H54 (cell line): ENCODE measurements at places on chromosomes 13 and 19.
A peak's percentile ranks its signal among the peaks of the same experiment; 100 is the strongest.

DNA sequence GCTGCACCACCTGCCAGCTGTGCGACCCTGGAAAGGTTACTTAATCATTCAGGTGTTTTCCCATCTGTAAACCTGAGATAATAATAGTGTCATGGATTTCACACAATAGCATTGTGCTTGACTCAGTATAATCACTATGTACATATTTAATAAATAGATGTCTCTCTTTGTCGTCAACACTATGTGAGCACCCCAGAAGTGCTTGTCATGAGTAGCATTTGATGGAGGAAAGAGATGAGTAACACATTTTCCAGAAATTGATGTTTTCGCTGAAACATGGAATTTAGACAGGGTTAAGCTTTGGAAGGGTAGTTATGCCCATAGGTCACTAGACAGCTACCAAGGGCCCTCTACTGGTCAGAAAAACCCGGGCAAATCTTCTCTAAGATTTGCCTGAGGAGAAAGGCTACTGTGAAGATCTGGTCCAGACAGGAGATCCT, 9.5 kb upstream of the MBNL2 start:
- peak; percentile 20 for DNase-seq

DNA sequence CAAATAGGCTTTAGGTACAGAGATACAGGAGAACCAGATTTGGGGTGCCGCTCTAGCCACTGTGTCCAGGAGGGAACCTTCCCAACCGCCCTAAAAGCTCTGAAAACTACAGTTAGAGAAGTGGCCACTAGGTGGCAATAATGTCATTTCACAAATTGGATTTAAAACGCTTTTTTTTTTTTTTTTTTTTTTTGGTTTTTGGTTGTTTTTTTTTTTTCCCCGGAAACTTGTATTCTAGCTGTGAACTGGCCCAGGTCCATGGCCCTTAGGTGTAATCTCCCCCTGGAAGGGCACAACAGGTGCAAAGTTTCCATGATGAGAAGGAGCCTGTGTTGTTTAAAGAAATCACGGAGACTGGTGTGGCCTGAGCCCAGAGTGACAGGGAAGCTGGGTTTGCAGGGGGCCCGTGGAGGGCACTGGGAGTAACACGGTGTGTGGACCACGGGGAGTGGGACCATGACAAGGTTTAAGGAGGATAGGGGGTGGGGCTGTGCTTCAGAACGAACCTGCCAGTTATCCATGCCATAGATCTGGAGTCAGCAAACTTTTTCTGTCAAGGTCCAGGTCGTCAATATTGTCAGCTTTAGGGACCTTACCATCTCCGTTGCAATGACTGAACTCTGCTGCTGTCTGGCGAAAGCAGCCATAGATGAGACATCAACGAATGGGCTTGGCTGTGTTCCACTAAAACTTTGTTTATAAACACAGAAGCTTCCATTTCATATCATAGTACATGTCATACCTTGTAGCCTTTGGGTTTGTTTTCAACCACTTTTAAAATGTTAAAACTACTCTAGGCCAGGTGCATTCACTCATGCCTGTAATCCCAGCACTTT, 10.1 kb downstream of the OR1I1 start:
- DNase-seq = no peak

DNA sequence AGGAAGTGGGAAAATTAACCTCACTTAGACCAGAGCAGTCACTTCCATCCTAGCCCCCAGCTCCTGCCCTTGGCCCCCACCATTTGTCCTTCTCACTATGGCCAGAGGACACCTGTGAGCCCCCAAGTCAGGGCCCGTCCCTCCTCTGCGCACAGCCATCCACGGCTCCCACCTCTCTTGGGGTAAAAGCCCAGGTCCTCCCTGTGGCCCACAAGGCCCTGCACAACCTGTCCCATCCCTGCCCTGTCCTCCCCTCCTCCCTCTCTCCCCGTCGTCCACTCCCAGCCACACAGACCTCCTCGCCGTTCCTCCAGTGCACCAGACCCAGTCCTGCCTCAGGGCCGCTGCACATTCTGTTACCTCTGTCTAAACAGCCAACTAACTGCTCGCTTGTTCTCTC, 53.9 kb downstream of the SMIM24 start:
- no peak for DNase-seq

- DNase-seq = no peak
Measured at GRCh38 chr19:10525636-10526035, 8.4 kb upstream of the S1PR5 start.

DNA sequence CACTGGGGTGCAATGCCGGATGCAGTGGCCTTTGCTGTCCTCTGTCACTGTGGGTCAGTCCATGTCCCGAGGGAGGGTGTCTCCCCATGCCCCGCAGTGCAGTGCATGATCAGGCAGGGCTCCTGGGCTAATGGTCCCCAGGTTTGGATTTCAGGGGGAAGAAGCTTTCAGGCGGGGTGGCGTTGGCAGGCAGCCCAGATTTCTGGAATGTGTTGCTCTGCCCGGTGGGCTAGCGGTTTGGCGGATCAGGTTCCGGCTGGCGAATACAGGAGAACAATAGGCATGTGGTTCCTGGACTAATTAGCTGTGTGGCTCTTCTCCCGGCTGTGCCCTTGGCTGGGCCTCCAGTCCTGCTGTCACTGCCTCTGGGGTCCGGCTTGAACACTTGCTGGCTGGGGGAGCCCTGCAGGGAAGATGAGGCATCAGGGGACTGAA, 141.3 kb downstream of the FGF9 start:
- DNase-seq = no peak

DNA sequence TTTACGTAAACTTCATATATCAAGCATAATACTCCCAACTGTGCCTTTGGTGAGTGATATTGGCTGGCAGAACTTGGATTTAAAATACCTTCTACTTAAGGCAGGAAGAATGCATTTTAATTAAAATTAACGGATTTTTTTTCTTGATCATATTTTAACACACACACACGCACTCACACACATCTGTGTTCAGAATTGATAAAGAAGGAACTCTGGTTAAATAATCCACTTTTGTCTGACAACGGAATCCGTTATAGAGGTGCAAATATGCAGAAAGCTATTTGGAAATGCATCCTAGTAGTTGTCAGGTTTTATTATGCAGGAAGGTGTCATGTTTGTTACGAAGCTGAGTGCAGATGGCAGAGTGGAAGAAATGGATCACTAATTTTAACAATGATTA, 105.5 kb upstream of the ZNF536 start:
- no peak for DNase-seq

- peak; percentile 17 for DNase-seq
Measured at GRCh38 chr13:94481941-94482340, 2.5 kb upstream of the DCT start.

GRCh38 chr19:33767898-33768413, 28.7 kb upstream of the KCTD15 start:
- DNase-seq = peak; percentile 49

GRCh38 chr19:46919324-46919723, 58.5 kb downstream of the ARHGAP35 start:
- DNase-seq = no peak

DNA sequence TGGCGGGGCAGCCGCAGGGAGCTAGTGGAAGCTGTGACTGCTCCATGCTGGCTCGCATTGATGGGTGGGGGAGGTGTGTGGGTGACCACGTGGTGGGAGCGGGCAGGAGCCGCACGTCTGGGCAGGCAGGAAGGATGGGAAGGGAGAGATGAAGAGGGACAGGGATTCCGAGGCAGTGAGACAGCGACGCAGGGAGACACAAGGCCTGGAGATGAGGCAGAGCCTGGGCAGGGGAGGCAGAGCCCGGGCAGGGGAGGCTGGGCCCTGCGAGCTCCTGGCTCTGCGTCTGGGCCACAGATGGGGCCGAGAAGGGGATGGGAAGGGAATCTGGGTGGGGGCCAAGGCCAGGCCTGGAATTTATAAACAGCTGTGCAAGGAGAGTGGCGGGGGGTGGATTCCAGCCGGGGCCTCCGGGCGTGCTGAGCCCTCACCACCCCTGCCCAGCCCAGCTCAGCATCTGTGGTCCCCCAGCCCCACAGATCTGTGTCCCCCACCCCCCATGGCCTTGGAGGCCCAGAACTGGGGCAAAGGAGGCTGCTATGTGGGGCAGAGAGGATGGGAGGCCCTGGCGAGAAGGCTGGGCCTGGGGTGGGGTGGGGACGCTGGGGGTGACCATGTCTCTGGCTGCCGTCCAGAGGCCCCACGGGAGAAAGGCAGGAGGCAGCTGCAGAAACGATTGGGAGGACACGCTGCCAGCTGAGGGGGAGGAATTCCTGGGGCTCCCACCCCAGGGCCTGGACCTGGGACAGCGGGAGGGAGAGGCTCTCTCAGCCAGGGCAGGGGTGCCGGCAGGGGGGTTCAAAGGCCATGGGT, 6.0 kb downstream of the EHD2 start:
- peak; percentile 75 for DNase-seq

DNA sequence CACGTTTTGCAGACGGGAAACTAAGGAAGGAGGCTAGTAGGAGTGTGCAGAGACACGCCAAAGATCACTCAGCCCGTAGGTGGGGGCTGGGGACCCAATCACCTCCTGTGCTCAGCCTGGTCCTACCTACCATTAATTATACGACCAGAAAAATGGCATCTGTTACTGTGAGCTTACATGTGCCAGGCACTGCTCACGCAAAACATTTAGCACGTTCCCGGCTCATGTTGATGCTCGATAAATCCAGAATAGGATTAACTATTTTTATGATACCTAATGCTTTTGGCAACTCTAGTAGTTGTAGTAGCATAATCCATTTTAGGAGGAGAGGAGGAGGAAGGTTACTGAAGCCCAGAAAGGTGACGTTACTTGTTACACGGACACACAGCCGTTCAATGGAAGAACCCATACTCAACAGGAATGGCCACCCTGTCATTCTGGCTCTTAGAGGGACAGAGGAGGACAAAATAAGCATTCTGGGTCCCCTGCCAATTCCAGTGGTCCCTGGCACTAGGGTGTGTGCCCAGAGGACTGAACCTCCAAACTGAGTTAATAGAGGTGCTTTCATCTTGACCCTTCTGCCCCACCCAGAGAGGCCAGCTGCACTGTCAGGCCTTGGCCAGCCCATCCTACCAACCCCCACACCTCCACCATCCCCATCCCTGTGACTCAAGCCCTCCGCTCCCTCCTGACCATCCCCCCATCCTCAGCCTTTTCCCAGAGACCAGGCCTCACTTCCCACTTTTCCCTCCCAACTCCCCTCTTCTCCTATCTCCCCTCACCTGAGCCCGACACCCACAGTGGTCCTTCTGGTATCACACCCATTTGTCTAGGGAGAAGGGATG, 5.0 kb upstream of the EML2 start:
- DNase-seq = no peak

GRCh38 chr19:14758816-14759215, 19.5 kb downstream of the ADGRE2 start:
- DNase-seq = no peak

- no peak for DNase-seq
Measured at GRCh38 chr19:30920222-30920621, 429.0 kb downstream of the TSHZ3 start.

GRCh38 chr19:1844513-1845124, 3.7 kb downstream of the REXO1 start:
- DNase-seq = no peak

DNA sequence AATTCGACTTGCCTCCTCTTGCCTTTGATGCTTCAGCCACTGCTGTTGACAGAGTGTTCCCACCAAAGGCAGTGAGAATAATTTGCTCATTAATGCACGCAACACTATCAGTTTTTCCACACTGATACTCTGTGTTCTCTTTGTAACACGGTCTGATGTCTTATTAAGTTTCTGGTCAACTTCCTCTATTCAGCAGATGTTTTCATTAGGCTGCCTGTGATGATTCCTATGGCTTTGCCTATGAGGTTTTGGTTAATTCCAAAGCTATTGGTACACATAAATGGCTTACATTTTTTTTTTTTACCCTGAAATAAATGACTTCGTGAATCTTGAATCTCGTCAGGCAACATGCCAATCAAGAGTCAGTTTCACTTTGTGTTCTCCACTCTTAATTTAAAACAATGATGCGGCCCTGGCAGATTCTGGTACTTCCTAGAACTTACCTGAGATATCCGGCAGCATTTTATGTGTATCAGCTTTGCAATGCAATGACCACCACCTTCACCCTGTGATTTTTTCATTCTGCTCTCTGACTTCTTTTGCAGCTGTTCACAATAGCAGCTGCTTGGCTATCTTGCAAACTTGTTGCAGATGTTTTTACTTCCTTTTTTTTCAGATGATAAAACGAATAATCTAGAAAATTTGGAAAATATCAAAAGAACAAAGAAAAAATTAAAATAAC, 27.5 kb upstream of the KL start:
- no peak for DNase-seq

DNA sequence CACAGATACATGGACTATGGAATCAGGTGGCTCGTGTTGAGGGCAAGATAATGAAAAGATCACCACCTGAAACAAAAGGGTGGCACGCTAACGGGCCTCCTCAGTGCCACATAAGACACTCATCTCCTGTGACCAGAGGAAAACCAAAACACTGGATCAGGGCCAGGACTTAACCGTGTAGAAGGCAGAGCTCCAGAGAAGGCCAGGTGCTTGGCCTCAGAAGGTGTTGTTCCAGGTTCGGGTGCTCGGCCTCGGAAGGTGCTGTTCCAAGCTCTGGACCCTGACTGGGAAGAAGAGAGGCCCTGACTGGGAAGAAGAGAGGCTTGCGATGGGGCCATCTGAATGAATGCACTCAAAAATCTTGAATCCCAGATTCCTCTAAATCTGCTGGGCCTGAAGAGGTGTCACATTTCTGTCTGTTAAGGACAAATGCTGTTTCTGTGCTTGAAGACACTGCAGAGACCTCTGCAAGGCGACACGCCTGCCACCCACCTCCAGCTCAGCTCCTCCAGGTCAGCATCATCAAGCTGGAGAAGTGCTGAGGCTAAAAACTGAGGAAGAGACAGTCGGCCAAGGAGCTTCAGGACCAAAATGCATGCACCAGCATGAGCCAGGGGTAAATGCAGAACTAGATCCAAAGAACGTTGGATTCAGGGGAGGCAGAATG, 2.7 kb upstream of the RASA3 start:
- no peak for DNase-seq

GRCh38 chr19:54390942-54391577, 24.2 kb upstream of the TTYH1 start:
- no peak for DNase-seq

- no peak for DNase-seq
Measured at GRCh38 chr13:44243198-44243857, 130.3 kb upstream of the SERP2 start.

DNA sequence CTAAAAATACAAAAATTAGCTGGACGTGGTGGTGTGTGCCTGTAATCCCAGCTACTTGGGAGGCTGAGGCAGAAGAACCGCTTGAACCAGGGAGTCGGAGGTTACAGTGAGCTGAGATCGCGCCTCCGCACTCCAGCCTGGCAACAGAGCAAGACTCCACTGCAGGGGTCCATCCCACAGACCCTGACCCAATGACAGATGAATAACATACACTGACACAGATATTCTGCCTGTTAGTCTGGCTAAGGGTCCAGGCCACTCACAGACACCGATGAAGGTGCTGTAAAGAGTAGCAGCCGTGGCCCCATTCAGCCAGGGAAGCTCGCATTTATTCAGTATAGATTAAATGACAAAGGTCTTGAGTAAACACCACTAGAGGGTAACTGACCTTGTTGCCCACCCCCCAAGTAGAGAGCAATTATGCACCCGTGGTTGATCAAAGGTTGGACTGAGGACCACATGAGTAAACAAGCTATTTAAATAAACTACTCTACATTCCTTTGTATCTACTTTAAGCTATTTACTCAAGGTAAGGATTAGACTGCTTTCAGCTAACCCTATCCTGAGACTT, 8.5 kb upstream of the CRYL1 start:
- no peak for DNase-seq

GRCh38 chr13:84910423-84910822, 888.8 kb downstream of the SLITRK6 start:
- DNase-seq = no peak
